Activated gamma-delta T cell treated with anti-CD3 and anti-CD28 coated beads, Interleukin-2, amount 50 U/mL, for 16 hours (primary cell): ENCODE measurements at places on chromosomes 6 and 20.

DNA sequence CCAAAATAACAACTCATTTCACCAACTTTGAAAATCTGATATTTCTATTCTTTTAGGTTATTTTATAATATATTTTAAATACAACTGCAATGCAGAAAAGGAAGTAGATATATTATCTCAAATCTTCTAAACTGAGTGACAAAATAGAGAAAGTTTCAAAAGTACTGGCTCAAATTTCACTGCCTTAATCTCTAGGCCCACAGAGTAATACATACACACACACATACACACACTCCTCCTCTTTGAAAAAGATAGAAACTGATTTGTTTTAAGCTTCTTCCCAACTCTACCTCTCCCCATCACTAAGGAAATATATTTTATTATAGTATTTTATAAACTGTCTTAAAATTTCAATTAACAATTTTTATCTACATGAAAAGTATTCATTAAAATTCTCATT lies 36.2 kb downstream of the ARHGAP18 start:
- no peak for DNase-seq

DNA sequence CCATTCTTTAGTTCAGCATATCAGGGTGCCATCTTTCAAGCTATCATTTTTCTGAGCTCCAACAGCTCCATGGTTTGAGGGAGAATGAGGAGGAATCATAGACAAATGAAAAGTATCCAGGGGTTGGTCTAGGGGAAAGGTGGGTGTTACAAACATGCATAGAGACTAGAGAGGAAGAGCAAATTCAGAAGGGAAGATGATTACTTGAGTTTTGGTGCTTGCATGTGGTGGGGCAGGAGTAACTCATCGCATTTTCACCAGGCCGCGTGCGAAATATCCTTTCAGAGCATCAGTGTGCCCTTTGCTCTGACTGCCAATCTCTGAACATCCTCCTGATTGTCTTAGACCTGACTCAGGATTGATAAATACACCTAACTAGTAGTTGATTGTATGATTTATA lies 7.7 kb upstream of the BICRAL start:
- no peak for DNase-seq

DNA sequence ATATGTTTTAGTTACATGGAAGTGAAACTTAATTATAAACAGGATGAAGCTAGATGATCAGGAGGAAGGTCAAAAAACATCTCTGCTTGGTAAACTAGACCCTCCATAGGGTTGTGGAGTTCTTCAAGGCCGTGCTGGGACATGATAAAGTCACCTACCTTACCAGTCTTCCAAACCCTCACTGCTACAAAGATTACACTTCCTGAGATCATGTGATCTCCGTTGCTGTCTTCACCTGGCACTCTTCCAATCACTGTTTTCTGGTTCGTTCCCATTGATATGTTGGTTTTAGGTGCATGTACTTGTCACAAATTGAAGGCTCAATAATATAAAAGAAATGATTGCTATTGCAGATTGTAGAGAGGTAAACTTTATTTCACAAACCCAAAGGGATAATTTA lies 161.5 kb upstream of the MAN1A1 start:
- no peak for DNase-seq

DNA sequence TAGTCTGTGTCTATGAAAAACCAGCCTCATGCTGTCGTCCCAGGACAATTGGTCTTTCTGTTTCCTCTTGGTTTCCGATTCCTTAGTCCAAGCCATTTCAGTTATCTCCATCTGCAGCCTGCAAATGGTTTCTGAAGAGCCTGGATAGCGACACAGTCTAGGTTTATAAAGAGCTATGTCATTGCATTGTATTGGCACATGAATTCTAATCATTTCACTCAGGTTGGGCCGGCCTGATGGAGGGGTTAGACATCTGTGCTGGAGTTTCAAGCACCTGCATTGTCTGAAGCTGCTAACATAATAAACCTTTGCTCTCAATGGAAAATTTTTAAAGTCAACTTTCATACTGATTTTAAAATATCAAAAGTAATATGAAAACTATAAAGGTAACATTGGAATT lies 232.6 kb upstream of the MAP3K7 start:
- DNase-seq, result no peak

DNA sequence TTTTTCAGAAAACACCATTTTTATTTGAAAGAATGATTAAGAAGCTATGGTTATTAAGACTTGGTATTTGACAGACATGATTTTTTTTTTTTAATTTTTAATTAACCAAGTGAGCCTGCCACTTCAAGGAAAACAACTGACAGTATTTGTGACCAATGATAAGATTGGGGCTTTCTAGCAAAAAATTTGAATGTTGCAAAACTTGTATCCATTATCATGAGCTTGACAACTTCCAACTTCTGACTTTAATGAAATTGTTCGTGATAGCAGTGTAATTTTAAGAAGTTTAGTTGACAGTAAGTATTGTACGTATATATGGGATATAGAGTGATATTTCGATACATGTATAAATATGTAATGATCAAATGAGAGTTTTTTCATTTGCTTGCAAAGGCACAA lies 21.6 kb upstream of the POM121L2 start:
- DNase-seq, result no peak

- no peak for DNase-seq
Measured at GRCh38 chr6:33812669-33813068, 8.9 kb upstream of the MLN start.

DNA sequence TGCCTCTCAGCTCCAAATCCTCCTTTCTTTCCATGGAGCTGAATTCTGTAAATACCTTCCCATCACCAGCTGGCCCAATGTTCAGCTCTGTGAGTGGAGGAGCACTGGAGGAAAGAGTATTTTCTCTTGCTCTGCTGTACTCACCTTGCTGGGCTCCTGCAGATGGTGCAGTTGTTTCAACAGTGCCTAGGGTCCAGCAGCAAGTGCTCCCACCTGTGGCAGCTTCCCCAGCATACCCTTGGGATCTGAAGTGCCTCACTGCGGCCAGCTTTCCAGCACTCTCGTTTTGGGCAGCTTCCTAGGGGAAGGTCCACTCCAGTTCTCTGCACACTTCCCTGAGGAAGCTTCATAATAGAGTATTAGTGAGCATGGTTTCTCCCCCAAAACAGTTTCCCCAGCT lies 170.9 kb downstream of the ARHGAP18 start:
- DNase-seq, result no peak
